NCI-H2107 (cell line): ENCODE measurements at places on chromosomes 5 and 9.
A peak's percentile ranks its signal among the peaks of the same experiment; 100 is the strongest.

DNA sequence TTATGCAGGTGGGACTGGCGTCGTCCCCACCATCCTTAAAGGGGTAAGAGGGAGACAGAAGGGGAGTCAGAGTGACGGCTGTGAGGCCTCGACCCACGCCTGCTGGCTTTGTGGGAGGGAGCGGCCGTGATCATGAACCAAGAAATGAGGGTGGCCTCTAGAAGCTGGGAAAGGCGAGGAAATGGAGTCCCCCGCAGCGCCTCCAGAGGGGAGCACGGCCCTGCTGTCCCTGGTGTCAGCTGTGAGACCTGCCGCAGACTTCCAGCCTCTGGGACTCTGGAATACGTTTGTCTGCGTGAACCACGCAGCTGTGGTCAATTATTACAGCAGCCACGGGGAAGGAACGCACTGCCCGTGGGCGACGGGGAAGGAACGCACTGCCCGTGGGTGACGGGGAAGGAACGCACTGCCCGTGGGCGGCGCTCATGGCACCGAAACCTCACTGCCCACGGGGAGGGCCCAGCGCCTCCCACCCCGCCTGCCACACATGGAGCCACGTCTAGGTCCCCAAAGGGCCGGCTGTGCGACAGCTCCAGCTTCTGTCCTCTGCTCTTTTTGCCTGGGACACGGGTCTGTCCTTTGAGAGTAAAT, 108.8 kb upstream of the RAPGEF1 start:
- no peak for DNase-seq

DNA sequence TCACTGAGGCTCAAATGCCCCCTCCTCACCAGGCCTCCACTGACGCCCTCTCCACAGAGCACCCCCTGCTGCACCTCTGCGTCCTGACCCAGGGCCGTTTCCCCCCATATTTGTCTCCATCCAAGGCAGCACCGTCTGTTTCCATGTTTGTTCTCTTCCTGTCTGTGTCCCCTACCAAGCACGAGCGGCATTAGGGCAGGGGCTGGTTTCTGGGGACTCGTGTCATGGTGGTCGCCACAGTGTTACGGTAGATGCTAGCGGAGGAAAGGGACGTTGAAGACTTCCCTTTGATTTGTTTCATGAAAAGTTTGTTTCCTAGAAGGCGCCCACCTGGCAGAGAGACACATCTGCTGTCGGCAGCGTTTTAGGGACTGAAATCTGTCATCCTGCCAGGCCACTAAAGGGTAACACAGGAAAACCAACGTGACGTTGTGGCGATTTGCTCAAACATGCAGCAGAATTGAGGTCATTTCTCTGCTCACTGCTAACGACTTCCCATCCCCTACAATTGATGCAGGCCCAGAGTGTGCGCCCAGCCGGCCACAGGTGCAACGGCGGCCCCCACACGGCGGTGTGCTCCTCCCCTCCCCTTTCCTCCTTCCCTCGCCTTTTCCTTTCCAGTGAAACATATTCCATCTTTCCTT, 79.3 kb upstream of the IRX4 start:
- no peak for DNase-seq

DNA sequence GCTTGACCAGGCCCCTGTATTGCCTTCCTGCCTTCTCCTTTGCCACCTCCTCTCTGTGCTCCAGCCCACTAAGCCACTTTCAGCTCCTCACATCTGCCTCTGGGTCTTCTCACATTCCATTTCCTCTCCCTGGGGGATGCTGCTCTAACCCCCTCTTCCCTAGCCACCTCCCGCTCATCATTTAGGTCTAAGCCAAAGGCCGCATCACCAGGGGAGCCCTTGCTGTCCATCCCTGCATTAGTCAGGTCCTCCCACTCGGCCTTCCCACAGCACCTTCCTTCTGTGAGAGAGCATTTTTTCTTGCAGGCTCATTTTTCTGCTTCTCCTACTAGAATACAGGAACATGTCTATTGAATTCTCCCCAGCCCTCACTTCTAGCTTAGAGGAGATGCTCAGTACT, 72.6 kb upstream of the GALNT10 start:
- no peak for DNase-seq

- DNase-seq: peak; percentile 31
Measured at GRCh38 chr9:131885144-131885609, 145.3 kb upstream of the RAPGEF1 start.

GRCh38 chr9:12702160-12702758, 9.1 kb downstream of the TYRP1 start:
- DNase-seq: peak; percentile 31

DNA sequence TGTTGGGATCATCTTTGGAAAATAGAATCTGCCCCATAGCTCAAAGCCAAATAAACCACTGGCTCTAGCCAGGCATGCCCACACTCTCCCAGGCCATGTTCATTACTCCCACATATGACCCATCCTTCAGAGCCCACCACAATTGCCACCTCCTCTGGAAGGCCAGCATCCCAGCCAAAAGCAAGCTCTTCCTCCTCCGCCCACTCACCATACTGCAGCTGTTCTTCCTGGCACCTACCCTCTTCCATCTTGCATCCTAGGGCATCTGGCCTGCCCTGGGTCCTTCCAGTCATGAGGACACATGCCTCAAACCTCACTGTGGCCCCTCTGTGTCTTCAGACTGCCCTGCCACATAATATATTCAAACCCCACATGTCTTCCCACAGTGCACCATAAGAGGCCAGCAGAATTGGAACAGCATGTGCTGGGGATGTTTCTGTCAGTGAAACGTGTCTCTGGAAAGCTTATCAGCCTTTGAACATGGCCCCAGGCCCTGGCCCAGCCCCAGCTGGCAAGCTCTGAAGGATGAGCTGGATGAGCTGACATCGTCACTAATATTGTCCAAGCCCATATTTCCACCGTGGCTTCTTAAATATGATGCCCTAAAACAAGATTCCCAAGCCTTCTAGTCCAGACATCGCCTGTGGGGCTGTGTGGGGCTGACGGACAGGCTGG, 230.8 kb downstream of the AGTPBP1 start:
- DNase-seq: no peak

DNA sequence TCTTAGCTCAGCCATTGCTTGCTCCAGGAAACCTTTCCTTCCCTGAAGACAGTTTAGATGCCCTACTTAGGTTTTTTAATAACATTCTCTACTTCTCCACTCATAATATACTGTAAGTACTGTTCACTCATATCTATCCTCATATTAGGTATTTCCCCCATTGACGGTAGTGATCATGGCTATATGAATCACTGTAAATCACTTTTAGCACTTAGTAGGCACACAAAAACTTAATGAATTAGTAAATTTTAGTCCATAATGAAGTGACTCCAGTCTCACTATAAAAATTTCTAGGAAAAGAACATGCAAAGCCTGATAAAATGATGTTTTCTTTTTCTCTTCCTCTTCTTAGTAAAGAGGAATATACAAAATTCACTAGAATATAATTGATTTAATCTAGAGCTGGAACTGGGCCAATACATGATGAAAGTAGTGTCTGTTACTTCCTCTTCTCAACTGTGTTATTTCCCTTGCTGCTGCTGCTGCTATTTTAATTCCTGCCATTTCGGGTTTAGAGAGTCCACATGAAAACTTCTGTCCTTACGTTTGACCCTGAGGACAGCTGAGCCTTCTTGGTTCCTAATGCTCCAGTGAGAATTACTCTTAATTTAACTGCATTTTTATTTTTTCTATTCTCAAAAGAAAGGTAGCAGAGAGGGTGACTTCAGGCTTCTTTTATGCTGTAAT, 73.5 kb downstream of the LNPEP start:
- DNase-seq: no peak

GRCh38 chr5:111502956-111503355, 9.4 kb downstream of the STARD4 start:
- DNase-seq: no peak

DNA sequence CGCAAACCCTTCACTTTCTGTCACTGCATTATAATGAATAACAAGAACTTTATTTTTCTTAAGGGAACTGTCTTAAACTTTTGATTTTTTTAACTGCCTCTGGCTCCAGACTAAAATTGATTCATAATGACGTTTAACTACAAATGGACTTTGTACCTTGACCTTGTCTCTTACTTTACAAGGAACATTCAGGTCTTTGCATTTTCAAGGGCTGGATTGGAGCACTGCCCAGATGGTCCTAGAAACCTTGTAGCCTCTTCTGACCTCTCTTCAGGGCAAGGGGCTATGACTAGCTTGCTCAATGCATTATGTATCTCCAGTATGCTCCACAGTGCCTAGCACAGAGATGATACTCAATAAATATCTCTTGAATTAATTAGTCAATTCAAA, 612.6 kb upstream of the CLINT1 start:
- DNase-seq: no peak

- no peak for DNase-seq
Measured at GRCh38 chr9:2281803-2282185, 266.6 kb downstream of the SMARCA2 start.

- no peak for DNase-seq
Measured at GRCh38 chr9:137816531-137817235, 60.9 kb upstream of the CACNA1B start.

DNA sequence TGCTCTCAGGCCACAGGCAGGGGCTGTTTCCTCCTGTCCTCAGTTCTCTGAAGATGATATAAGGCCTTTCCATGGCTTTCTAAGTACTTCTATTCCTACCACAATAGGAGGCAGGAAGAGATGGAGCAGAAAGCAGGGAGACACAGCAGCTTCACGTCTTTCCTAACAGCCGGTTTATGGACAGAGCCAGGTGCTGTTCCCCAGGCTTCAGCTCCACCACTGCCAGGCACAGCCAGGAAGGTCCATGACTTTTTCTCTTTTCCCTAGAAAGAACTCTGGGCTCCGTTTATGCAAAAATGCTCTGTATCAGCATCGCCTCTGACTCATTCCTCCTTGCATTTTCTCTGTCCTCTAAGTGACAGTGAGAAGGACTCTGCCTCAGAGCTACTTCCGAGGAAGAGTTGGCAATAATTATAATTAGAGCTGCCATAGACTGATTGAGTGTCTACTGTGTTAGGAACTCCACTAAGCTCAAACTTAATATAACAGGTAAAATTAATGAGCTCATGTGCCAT, 478.5 kb downstream of the RASEF start:
- no peak for DNase-seq

- no peak for DNase-seq
Measured at GRCh38 chr9:78811622-78812276, 514.8 kb downstream of the PSAT1 start.
